Uterus (tissue), 4 donors: ENCODE measurements at places on chromosomes 2 and 18. TPM values are rescaled to one million over a fixed set of nuclear protein-coding genes. Genes with fewer than 3 reads are reported as not detected.

GRCh38 chr2:118119158-118119727 is 31.0 kb downstream of the INSIG2 start:
- H3K27me3 ChIP-seq: no peaks in the 10 kb centered on the region
- DNase-seq: no peak
- no peaks in the 10 kb centered on the region for H3K4me1 ChIP-seq
- H3K36me3 ChIP-seq: no peaks in the 10 kb centered on the region
- H3K27ac ChIP-seq: no peak overlapping the region

DNA sequence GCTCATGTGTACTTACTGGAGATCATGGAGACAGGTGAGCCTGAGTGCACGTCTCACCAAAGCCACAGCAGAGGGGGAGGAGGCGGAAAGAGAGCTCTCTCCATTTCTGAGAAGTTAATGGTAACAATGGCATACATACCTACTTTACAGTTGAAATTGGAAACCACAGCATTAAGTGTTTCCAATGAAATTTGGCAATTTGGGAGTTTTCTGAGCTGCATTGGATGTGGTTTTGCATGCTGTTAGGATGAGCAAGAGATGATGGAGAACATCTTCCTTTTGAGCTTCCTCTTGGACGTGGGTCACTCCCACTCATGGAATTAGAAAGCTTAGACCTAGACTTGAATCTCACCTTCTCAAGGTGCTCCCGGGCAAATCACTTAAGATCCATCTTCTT is 25.5 kb upstream of the IL37 start:
- no peak for DNase-seq
- no peaks in the 10 kb centered on the region for H3K36me3 ChIP-seq
- no peaks in the 10 kb centered on the region for H3K27me3 ChIP-seq
- H3K4me3 ChIP-seq: no peak overlapping the region

The GALR1 gene
- not detected for total RNA-seq

The FHOD3 gene
- 4.9 TPM for total RNA-seq

DNA sequence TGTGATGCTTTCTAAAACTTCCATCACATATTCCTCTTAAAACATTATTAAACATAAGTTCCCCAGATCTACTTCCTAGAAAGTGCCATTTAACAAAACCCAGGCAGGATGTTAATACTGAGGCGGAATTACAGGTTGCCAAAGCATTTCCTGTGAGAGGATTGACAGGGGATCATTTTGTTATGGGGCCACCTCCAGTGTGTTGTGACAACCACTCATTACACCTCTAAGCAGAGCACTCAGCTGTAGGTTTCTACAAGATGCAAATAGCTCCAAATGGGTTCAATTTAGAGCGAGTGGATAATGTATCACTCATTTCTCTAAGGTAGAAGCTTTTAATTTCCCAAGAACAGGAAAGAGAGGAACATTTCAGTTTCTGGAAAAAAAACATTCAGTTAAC is 1429.5 kb upstream of the ACVR2A start:
- no peak overlapping the region for H3K27ac ChIP-seq
- H3K36me3 ChIP-seq: no peaks in the 10 kb centered on the region
- H3K27me3 ChIP-seq: no peaks in the 10 kb centered on the region
- H3K4me3 ChIP-seq: no peak overlapping the region
- DNase-seq: no peak
- no peaks in the 10 kb centered on the region for H3K4me1 ChIP-seq

DNA sequence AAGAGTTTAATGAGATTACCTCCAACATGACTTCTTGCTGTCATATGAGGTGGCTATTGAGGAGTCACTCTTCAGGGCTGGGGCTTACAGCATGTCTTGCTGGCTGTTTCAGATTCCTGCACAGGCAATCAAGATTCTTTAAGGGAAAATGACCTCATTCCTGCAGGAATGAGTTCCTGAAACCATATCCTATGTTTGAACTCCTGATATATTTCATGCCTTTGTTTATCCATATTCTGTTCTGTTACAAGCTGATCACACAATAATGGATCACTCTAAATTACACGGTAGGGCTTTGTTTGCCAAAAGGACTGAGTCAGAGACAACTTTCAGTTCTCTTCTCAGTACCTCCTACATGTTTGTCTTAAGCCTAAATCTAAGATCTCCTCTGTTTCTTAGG is 879.8 kb upstream of the PIK3C3 start:
- H3K4me3 ChIP-seq: no peak overlapping the region
- no peak overlapping the region for H3K27ac ChIP-seq

The C2orf92 gene
- total RNA-seq: 5.4 TPM

GRCh38 chr18:47346016-47346415 is 94.6 kb upstream of the SKOR2 start:
- no peaks in the 10 kb centered on the region for H3K27me3 ChIP-seq
- no peak overlapping the region for H3K27ac ChIP-seq
- no peak overlapping the region for H3K4me3 ChIP-seq
- no peaks in the 10 kb centered on the region for H3K4me1 ChIP-seq
- no peaks in the 10 kb centered on the region for H3K36me3 ChIP-seq

The POTEJ gene
- total RNA-seq: 0.21 TPM

DNA sequence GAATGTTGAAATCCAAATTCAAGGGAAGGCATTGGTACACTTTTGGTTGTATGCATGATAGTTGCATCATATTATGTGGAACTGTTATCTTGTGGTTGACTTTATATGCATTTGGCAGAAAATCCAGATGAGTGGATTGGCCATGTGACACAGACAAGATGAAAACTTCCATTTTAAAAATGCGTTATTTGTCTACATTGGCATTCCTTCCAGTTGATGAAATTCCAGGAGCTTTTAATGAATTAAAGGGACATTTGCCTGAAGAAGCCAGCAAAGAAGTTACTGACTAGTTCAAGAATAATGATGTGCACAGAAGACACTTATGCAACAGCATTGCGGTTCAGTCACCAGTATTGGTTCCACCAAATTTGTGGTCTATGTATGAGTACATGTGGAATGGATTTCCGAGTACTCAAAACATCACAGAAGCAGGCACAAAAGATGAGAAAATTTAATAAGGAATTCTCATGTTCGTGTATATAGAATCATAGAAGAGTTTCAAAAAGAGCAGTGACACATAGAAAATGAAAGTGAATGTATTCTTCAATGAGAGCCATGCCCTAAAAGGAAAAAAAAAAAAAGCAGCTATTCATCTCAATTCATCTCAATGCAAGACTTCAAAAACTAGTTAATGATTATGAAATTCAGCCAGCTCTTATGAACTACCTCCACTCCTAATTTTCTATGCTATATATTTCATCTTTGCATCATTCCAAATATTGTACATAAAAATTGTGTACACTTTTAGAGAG is 232.1 kb downstream of the RBM43 start:
- no peaks in the 10 kb centered on the region for H3K4me1 ChIP-seq
- H3K27me3 ChIP-seq: no peaks in the 10 kb centered on the region
- no peak overlapping the region for H3K4me3 ChIP-seq
- no peak overlapping the region for H3K27ac ChIP-seq
- no peak for DNase-seq

GRCh38 chr2:220154304-220154703 is 526.9 kb downstream of the SLC4A3 start:
- DNase-seq: no peak
- no peaks in the 10 kb centered on the region for H3K4me1 ChIP-seq
- H3K27me3 ChIP-seq: no peaks in the 10 kb centered on the region
- no peak overlapping the region for H3K4me3 ChIP-seq
- H3K27ac ChIP-seq: no peak overlapping the region

DNA sequence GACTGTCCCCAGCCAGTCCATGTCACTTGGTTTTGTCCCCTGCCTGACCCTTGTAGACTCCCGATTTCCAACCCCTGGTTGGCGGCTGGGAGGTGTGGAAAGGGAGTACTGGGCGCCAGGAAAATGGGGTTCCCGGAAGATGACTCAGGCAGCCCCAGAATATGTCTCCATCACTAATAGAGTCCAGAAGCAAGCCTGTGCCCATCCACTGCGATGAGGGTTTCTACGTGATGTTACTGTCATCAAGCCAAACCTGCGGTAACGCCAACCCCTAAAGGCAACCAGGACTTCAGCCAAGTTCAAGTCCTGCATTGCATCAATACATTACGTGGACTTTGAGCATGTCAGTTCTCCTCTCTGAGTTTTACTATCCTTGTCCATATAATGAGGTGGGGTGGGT is 62.0 kb upstream of the TAF1B start:
- DNase-seq: no peak
- H3K27ac ChIP-seq: no peak overlapping the region
- H3K36me3 ChIP-seq: no peaks in the 10 kb centered on the region

DNA sequence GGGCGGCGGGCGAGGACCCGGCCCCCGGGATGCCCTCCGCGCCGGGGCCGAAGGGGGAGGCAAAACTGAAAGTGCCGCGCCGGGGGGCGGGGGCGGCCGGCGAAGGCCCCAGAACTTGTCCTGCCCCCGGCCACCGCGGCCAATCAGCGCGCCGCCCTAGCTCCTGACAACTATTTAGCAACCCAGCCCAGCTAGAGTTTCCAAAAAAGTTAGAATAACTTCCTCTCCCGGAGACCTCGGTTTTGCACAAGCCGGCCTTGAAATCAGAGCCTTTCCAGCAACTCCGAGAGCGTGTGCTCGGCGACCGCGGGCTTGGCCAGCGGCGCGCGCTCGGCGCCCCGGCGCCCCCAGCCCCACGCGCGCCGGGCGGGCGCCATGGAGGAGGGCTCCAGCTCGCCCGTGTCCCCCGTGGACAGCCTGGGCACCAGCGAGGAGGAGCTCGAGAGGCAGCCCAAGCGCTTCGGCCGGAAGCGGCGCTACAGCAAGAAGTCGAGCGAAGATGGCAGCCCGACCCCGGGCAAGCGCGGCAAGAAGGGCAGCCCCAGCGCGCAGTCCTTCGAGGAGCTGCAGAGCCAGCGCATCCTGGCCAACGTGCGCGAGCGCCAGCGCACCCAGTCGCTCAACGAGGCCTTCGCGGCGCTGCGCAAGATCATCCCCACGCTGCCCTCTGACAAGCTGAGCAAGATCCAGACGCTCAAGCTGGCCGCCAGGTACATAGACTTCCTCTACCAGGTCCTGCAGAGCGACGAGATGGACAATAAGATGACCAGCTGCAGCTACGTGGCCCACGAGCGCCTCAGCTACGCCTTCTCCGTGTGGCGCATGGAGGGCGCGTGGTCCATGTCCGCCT is at the start of gene TWIST2:
TWIST2 (plus strand) TSS at position 245 of the 850 bp plus-strand sequence; CDS start at position 376, 131 bp downstream.
- no peaks in the 10 kb centered on the region for H3K4me1 ChIP-seq
- no peaks in the 10 kb centered on the region for H3K36me3 ChIP-seq
- peak; percentile 92 for DNase-seq
- peak within 1 kb of the TSS; percentile 85 for H3K27ac ChIP-seq

DNA sequence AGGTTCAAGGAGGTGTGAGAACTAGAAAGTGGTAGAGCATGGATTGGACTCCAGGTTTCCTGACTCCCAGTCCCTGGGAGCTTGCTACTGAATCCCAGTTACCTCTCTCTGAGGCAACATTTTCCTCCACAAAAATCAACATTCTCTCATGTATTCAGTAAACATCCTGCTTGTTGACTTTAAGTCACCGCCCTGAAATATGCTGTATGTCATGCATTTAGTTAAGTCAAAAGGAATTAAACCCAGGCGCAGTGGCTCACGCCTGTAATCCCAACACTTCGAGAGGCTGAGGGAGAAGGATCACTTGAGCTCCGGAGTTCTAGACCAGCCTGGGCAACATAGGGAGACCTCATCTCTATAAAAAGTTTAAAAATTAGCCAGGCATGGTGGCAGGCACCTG is 3.8 kb downstream of the MATN3 start:
- no peaks in the 10 kb centered on the region for H3K36me3 ChIP-seq
- peaks cover 7% of the 10 kb centered on the region for H3K4me1 ChIP-seq
- H3K27ac ChIP-seq: no peak overlapping the region
- no peak for DNase-seq

DNA sequence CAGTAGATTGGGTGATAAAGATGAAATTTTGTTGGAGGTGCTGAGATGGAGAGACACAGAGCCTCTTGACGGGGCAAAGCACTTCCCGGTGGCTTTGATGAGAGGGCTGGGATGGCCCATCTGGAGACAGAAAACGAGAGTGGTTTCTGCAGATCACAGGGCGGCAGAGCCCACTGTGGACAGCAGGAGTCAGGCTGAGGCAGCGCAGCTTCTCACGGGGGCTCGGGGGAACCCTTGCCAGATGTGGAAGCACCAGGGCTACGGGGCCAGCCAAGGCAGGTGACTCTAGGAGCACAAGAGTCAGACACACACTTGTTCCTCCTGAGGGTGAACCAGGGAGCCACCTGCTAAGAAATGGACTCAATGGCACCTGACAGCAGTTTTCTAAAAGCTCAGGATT is 78.5 kb downstream of the TPO start:
- no peaks in the 10 kb centered on the region for H3K36me3 ChIP-seq
- H3K4me1 ChIP-seq: no peaks in the 10 kb centered on the region
- no peaks in the 10 kb centered on the region for H3K27me3 ChIP-seq
- H3K4me3 ChIP-seq: no peak overlapping the region

The PLEKHA3 gene
- total RNA-seq: 9.1 TPM

DNA sequence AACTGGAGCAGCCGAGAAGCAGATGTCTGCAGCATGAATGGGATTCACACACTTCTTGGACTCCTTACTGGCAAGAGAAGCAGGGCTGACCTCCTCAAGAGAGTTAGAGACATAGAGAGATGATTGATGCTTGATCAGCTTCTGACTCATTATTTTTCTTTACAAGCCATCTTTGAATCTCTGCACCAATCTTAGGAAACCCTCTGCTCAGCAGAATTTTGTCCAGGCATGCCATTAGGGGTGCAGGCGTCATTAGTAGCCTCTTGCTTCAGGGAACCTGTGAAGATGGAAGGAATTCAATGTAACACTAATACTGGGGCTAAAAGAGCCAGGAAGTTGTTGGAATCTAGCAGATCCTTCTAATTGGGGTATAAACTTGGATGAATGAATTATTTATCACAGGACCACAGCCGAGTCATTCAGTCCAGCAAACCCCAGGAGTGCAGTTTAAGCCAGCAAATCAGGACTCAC is 151.8 kb downstream of the MGAT5 start:
- H3K27ac ChIP-seq: no peak overlapping the region
- H3K4me1 ChIP-seq: no peaks in the 10 kb centered on the region

GRCh38 chr2:19507137-19507536 is 148.7 kb upstream of the OSR1 start:
- no peaks in the 10 kb centered on the region for H3K4me1 ChIP-seq
- DNase-seq: no peak
- H3K4me3 ChIP-seq: no peak overlapping the region
- H3K27ac ChIP-seq: no peak overlapping the region
- no peaks in the 10 kb centered on the region for H3K36me3 ChIP-seq

GRCh38 chr2:188279093-188279445 is 12.6 kb upstream of the GULP1 start:
- no peaks in the 10 kb centered on the region for H3K27me3 ChIP-seq
- DNase-seq: no peak
- no peaks in the 10 kb centered on the region for H3K4me1 ChIP-seq
- no peak overlapping the region for H3K27ac ChIP-seq

The CAD gene
- total RNA-seq: 47.2 TPM

GRCh38 chr2:67854103-67854743 is 208.6 kb downstream of the C1D start:
- no peak overlapping the region for H3K4me3 ChIP-seq
- no peaks in the 10 kb centered on the region for H3K27me3 ChIP-seq
- no peak for DNase-seq
- no peaks in the 10 kb centered on the region for H3K4me1 ChIP-seq
- H3K27ac ChIP-seq: no peak overlapping the region

- no peak overlapping the region for H3K4me3 ChIP-seq
- no peak overlapping the region for H3K27ac ChIP-seq
- no peaks in the 10 kb centered on the region for H3K36me3 ChIP-seq
- DNase-seq: no peak
These were observed 5.6 kb upstream of the DNMT3A start for GRCh38 chr2:25347205-25347815.

The CAPN14 gene
- total RNA-seq: under 0.01 TPM
